ENCODE measurements at places on chromosomes 7 and 10.

DNA sequence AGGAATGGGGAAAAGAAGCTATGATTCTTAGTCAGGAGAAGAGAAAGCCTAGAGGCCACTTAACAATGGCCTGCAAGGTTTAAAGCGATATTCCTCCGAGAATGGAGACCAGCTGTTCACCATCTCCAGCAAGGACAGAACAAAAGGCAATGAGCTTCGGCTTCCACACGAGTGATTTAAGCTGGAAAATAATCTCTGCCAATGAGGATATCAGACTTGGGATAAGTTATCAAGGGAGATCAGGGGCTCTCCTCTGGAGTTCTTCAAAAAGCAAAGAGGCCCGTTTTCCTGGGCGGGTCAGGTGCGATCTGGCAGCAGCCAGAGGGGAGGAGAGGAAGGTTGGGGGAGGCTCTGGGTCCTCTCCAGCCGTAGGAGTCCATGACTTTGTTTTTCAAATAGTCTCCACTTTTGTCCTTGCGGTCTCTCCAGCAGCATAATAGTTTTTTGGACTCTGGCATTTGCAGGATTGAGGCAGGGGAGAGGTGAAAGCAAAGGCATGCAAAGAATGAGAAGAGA, 211.3 kb downstream of the SKIDA1 start:
- no peak for DNase-seq

- DNase-seq: no peak
These were observed 14.1 kb downstream of the ELMO1 start for GRCh38 chr7:37434529-37434928.

GRCh38 chr7:155489862-155490696, 32.1 kb downstream of the EN2 start:
- peak; percentile 37 for DNase-seq

- DNase-seq: no peak
These were observed 204.9 kb downstream of the CCDC3 start for GRCh38 chr10:12796401-12797160.

DNA sequence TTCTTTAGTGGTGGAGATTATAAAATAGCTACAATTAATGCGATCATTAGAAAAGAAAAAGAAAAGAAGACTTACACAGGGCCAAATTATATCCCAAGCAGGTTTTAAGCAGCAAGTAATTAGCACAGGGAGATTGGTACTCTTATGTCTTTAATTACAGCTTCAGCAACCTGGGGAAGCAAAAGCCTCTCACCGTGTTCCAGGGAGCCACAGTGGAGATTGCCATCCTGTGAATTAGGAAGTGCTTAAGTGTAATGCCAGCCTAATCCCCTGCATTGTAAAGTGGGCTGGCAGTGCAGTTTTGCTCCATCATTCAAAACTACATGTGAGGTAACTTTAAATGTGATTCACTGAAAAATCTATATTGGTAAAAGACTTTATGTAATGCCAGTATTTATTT, 533.5 kb upstream of the COBL start:
- no peak for DNase-seq

- DNase-seq: peak; percentile 48
These were observed 67.0 kb downstream of the CTBP2 start for GRCh38 chr10:125093199-125093973.

DNA sequence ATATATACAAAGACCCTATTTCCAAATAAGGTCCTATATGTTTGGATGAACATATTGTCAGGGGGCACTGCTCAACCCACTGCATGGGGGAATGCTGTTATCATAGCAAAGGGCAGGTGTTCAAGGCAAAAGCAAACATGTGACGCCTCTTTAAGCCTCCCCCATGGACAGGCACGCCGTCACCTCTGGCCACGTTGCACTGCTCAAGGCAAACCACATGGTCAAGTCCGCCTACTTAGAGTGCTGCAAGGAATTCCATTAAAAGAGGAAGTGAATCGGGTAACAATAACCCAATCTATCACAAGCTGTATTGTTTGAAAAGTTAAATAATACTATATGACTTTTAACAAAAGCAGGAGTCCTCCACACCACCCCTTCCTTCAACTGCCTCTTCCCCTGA, 8.8 kb upstream of the CALD1 start:
- DNase-seq: no peak

DNA sequence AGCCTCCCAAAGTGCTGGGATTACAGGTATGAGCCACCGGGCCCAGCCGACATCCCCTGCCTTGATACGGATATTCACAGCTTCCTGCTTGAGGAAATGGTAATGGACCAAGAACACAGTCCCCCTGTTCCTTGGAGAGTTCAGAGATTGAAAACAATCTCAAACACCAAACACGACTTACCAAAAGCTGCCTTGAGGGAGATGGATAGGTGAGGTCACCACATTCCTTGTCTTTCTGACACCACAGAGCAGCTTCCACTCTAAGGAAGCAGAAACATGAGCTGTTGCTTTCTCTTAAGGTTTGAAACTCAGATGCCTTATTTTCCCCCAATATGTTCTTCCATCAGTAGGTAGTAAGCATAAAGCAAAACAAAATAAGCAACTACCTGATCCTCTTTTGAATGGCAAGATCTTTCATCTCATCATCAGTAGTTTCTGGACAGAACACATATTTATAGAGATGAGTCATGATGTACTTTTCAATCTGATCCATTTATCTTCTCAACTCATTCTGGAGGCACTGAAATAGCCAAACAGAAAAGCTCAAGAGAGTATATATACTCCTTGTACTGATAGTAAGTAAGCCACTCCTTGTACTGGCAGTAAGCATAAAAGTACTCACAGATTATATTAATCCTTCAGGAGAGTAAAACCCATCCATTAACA, 199.1 kb upstream of the KCTD7 start:
- DNase-seq: no peak
